ENCODE measurements at places on chromosomes 11 and 22. TPM values are rescaled to one million over a fixed set of nuclear protein-coding genes. Genes with fewer than 3 reads are reported as not detected.

The ASPHD2 gene
- total RNA-seq: 1.7 TPM

The WNT7B gene
- total RNA-seq: not detected

The ISX gene
- not detected for total RNA-seq

The GDPD5 gene
- 96.8 TPM for total RNA-seq

The ESAM gene
- 56.6 TPM for total RNA-seq

The MRPL11 gene
- 26.7 TPM for total RNA-seq

The PGA5 gene
- total RNA-seq: 1.3 TPM

The BIK gene
- not detected for total RNA-seq

The OR10A2 gene
- not detected for total RNA-seq

The MPST gene
- total RNA-seq: 320 TPM

The MS4A6A gene
- 275 TPM for total RNA-seq

The KDM4E gene
- not detected for total RNA-seq

The RIC3 gene
- 6.4 TPM for total RNA-seq

The APOA4 gene
- total RNA-seq: not detected

The MUC15 gene
- total RNA-seq: not detected

The ANO5 gene
- total RNA-seq: 3.1 TPM

The GAL3ST3 gene
- not detected for total RNA-seq

The OVCH2 gene
- not detected for total RNA-seq

The ASCL2 gene
- 0.75 TPM for total RNA-seq

The OR4D5 gene
- total RNA-seq: not detected

The SUSD2 gene
- total RNA-seq: 1.9 TPM

The GNAZ gene
- total RNA-seq: 8.8 TPM

The PCF11 gene
- 109 TPM for total RNA-seq

The PRR5L gene
- total RNA-seq: 10.6 TPM

The OR52E8 gene
- not detected for total RNA-seq

The OR8J3 gene
- not detected for total RNA-seq

The SART1 gene
- total RNA-seq: 69.9 TPM

The RIMBP3B gene
- total RNA-seq: not detected

The TMEM121B gene
- 0.51 TPM for total RNA-seq

The KRTAP5-9 gene
- total RNA-seq: not detected

The TBX1 gene
- 2.9 TPM for total RNA-seq

The PATE4 gene
- total RNA-seq: not detected

The MS4A6E gene
- total RNA-seq: 3.1 TPM

The OR5AR1 gene
- not detected for total RNA-seq

The GRAMD1B gene
- 10.5 TPM for total RNA-seq
